Ovary (tissue), 10 donors: ENCODE measurements at places on chromosomes 12 and 14.
A peak's percentile ranks its signal among the peaks of the same experiment; 100 is the strongest.

DNA sequence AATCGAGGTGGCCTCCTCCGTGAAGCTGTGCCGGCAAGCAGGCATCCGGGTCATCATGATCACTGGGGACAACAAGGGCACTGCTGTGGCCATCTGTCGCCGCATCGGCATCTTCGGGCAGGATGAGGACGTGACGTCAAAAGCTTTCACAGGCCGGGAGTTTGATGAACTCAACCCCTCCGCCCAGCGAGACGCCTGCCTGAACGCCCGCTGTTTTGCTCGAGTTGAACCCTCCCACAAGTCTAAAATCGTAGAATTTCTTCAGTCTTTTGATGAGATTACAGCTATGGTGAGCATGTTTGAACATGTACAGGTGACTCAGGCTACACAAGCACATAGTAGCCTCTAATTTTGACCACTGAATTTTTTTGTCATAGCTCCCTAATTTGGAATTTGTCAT lies 59.7 kb downstream of the ATP2A2 start:
- no peaks in the 10 kb centered on the region for H3K27me3 ChIP-seq
- H3K27ac ChIP-seq, result no peak overlapping the region
- H3K36me3 ChIP-seq, result no peaks in the 10 kb centered on the region
- H3K4me3 ChIP-seq, result no peak overlapping the region
- H3K4me1 ChIP-seq, result no peaks in the 10 kb centered on the region

DNA sequence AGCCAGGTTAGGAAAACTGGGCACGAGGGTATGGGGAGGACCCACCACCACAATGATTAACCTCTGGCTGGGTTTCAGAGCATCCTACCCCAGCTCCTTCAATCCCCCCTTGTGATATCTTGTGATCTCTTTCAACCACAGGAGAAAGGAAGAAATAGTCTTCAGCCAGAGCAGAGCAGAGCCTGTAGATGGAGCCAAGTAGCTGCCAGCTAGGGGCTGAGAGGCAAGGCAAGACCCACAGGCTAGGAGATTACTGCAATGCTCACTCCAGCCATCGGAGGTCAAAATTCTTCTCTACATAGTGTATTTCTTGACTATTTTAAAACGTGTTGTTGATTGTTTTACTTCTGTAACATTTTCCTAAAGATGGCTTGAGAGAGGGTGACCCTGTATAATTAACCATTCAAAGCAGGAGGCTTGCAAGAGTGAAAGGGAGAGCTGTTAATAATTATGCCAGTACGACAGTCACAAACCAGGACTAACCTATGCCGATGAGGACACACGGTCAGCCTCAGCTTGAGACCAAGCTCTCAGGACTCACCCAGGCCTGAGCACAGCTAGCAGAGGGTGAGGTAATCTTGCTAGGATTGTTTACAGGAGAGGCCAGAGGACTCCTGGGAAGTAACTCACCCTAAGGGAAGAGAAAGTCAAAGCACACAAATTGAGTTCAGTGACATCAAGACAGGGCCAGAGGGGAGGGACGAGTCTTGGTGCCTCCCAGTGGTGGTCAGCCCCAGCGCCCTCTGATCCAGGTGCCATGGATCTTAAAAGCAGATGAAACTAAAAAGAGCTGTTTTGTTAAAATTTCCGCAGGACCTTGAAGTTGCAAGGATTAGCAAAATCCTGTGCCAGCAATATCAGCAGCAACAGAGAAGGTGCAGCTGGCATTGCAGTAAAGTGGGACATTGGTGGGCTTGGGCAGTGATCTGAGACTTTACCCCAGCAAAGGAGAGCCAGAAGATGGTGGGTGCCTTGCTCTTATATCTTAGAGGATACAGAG lies 29.8 kb upstream of the CDKN3 start:
- H3K4me1 ChIP-seq, result peaks cover 4% of the 10 kb centered on the region
- H3K27me3 ChIP-seq, result no peaks in the 10 kb centered on the region
- no peaks in the 10 kb centered on the region for H3K36me3 ChIP-seq

DNA sequence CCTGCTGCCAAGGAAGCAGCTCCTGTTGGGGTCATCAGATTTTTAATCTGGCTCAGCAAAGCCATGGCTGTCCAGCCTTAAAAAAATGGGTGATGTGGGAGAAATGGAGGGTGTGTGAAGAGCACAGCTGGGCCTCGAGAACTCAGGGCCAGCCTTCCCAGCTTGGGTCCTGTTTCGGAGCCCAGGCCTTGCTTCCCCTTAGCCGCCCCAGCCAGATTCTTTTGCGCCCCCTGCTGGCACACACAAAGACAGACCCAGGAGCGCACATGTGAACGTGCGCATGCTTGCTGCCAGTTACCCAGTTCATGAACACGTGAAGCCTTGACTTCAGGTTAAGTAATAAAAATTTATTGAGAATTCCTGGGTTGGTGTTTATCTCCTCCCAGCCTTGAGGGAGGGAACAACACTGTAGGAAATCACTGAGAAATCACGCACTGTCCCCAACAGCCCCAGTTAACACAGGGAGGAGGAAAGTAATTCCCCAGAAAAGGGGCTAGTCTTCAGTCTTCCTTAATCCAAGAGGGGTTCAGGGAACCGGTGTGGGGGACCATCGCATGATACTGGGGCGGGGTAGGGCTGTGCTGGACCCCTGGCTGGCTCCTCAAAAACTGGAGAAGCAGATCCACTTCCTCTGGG lies 5.3 kb downstream of the PHB2 start:
- no peaks in the 10 kb centered on the region for H3K27me3 ChIP-seq
- peak overlapping the region; percentile 57 for H3K27ac ChIP-seq
- no peaks in the 10 kb centered on the region for H3K36me3 ChIP-seq
- no peak overlapping the region for H3K4me3 ChIP-seq

DNA sequence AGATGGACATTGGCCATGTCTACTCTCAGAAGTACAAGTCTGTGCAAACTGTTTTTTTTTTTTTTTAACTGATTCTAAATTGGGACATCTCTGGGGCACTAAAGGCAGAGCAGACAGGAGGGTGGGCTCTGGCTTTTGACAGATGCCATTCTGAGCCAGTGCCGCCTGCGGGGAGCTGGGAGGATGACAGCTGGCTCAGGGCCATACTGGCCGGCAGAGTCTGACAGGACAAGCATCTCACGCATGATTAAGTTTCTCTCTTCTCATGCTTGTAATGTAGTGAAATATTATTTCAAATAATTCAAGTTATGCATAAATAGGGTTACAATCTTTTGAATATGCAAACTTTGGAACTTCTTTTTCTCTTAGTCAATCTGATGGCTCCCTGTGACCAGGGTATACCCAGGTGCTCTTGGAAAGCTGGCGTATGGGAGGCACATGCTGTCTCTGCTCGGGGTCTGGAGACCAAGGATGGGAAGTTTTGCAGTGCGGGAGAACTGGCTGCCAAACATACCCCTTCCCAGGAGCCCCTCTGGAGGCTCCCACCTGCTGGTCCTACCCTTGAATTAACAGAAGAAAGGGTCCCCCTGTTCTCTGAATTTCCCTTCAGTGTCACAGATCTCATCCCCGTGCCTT lies 7.6 kb downstream of the CDCA4 start:
- no peak overlapping the region for H3K27ac ChIP-seq
- no peaks in the 10 kb centered on the region for H3K4me1 ChIP-seq
- no peak overlapping the region for H3K4me3 ChIP-seq
- no peak for DNase-seq

DNA sequence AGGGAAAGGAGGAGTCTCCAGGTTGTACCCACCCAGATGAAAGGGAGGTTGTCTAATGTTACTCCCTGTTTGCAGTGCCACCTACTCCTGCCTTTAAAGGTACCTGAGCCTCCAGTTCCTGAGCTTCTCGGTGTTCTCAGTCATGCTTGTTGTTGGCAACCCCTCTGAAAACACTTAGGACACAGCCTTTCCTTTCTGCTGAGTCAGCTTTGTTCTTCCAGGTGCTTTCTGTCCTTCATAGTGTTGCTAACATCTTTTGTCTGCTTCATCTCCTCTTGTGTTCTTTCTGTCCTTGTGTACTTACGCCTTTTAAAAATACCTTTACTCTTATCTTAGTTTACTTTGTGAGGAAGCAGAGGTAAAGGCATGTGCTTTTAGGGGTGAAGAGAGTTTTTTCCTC lies 97.0 kb upstream of the NEDD1 start:
- H3K36me3 ChIP-seq, result no peaks in the 10 kb centered on the region
- H3K27ac ChIP-seq, result no peak overlapping the region
- no peak overlapping the region for H3K4me3 ChIP-seq
- H3K4me1 ChIP-seq, result no peaks in the 10 kb centered on the region
- H3K27me3 ChIP-seq, result no peaks in the 10 kb centered on the region

- H3K27me3 ChIP-seq, result no peaks in the 10 kb centered on the region
- H3K4me3 ChIP-seq, result no peak overlapping the region
- H3K27ac ChIP-seq, result no peak overlapping the region
- no peaks in the 10 kb centered on the region for H3K4me1 ChIP-seq
- H3K36me3 ChIP-seq, result peaks cover 2% of the 10 kb centered on the region
Measured at GRCh38 chr12:112239020-112239419, 113.7 kb downstream of the TRAFD1 start.

GRCh38 chr12:109928058-109928656 lies 28.1 kb downstream of the TCHP start:
- H3K27ac ChIP-seq, result no peak overlapping the region
- no peaks in the 10 kb centered on the region for H3K36me3 ChIP-seq
- no peak for DNase-seq
- peaks cover 12% of the 10 kb centered on the region for H3K4me1 ChIP-seq

DNA sequence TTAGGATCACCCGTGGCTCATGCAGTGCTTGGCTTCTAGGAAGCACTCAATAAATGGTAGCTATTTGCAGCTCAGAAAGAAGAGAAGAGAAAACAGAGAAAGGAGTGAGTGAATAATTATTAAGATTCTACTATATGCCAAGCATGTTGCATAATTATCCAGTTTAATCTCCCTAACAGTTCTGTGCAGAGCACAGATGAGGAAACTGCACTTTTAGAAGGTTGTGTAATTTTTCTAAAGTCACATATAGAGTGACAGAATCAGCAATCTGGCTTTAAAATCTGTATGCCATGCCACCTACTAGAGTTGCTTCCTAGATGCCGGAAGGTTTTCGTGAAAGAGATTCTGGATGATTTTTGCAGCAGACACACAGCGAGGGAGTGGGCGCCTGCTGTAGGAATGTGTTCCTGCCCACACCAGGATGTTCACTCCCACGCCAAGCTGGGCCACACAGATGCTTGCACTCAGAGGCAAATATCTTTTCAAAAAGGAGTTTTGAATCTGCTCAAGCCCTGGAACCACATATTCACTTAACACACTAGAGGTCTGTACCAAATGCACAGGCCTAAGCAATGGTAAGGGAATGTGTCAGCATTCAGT lies 50.2 kb upstream of the SMCO2 start:
- no peak overlapping the region for H3K4me3 ChIP-seq
- DNase-seq, result no peak
- H3K36me3 ChIP-seq, result no peaks in the 10 kb centered on the region

- no peak overlapping the region for H3K27ac ChIP-seq
- no peak for DNase-seq
- no peak overlapping the region for H3K4me3 ChIP-seq
- no peaks in the 10 kb centered on the region for H3K4me1 ChIP-seq
- H3K27me3 ChIP-seq, result no peaks in the 10 kb centered on the region
Measured at GRCh38 chr14:26255213-26255612, 342.6 kb downstream of the NOVA1 start.

- no peak for DNase-seq
- no peak overlapping the region for H3K4me3 ChIP-seq
- H3K36me3 ChIP-seq, result no peaks in the 10 kb centered on the region
Measured at GRCh38 chr12:127559349-127560040, 707.5 kb upstream of the TMEM132C start.

DNA sequence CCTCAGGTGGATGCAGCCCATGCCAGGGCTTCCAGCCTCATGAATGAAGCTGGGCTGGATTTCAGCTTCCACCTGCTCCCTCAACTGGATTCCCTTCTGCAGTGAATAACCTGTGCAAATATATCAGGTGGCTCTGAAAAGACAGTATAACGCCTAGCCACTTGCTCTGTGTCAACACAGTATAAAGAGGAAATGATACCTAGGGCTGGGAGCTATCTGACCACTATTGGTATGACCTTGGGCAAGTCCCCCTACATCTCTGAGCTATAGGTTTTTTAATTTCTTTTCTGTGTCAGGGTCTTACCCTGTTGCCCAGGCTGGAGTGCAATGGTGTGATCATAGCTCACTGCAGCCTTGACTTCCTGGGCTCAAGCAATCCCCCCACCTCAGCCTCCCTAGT lies 19.8 kb downstream of the ISM2 start:
- DNase-seq, result no peak
- H3K27ac ChIP-seq, result no peak overlapping the region
